CD4-positive, alpha-beta T cell treated with Interleukin-6 for 4 hours (primary cell): ENCODE measurements at places on chromosomes 4 and X.

DNA sequence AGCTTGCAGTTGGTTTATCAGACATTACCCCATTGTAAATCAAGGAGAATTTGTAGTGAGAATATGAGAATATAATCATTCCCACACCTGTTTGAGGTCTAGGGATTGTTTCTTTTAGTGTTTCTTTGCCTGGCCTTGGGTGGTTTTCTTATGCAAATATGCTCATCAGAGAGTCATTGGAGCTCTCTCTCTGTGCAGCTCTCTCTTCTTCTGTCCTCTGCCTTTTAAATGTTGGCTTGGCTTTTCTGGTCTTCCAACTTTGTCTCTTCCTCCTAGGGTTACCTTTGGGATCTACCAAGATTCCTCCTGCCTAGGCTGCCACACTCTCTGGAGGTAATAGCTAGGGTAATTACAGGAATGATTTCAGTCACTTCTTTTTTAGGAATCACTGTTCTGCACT is 102.3 kb upstream of the ARSJ start:
- no peak for DNase-seq

- no peak for DNase-seq
Observed at GRCh38 chr4:76564123-76564915, 129.3 kb downstream of the SHROOM3 start.

DNA sequence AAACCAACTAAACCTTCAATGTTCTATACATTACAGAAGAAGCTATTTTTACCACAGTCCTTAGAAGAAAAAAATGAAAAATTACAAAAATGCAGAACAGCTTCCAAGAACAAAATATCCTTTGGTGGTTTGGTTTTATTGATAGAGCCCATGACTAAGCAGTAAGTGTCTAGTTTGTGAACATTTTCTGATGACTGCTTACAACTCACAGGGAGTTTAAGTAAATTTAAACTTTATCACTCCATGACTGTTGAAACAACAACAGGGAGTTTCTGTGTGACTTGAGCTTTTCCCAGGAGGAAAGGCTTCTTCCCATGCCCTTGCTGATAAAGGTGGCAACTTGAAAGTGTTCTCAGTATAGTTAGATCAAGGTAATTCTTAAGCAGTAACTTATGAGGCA is 2.9 kb downstream of the PF4 start:
- DNase-seq, result no peak

- DNase-seq, result no peak
Observed at GRCh38 chr4:8015512-8015911, 75.9 kb upstream of the AFAP1 start.

- no peak for DNase-seq
Observed at GRCh38 chr4:77169481-77169880, 12.5 kb downstream of the CCNG2 start.

GRCh38 chr4:122687531-122688061 is 44.9 kb upstream of the BBS12 start:
- DNase-seq, result no peak

DNA sequence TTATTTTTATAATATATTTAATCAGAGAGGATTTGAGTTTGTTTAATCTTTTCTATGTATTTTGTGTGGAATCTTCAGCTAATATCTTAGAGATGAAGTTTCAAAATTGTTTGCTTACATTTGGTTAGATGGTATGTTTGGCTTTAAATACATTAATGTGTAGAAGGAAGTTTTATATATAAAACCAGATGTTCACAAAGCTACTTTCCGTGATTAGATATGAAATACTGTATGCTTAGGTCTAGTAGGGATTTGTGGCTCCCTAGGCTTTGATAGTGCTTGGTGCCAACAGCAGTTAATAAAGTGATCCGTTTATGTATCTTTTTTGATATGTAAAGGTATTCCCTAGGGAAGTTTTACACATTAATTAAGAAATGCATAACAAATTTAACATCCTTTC is 223.0 kb downstream of the ARHGAP10 start:
- DNase-seq, result no peak

GRCh38 chrX:11577603-11578002 is 88.1 kb downstream of the ARHGAP6 start:
- no peak for DNase-seq

GRCh38 chr4:56684320-56685050 is 3.4 kb upstream of the HOPX start:
- no peak for DNase-seq

GRCh38 chr4:62199291-62199810 is 999.2 kb downstream of the ADGRL3 start:
- no peak for DNase-seq

DNA sequence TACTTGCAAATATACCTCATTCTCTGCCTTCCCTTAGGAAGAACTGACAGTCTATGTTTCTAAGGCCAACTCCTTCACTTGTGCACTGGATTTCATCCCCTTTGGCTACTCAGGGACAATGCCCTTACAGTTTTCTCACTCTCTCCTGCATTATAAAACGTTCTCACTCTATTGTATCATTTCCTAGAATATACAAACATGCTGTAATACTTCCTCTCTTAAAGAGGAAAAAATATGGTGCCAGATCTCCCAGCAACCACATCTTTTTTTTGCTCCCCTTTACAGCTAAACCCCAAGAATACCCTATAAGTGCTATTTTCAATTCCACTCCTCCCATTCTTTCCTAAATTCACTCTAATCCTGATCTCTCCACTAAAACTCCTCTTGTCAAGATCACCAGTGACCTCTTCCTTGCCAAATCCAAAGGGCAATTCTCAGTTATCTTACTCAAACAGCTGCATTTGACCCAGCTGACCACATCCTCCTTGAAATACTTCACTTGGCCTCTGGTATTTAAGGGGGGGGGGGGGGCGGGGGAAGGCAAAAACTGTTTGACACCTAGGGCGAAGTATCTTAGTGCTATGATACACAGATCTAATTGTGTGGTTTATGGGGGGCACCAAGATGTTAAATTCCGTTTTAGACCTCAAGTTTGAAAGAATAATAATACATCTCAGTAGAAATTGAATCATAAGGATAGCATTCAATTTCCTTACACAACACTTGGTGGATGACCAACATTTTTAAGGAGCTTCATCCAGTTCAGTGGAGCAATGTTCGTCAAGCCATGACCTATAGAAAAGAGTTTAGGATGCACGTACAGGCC is 1.6 kb downstream of the RCHY1 start:
- DNase-seq, result no peak

DNA sequence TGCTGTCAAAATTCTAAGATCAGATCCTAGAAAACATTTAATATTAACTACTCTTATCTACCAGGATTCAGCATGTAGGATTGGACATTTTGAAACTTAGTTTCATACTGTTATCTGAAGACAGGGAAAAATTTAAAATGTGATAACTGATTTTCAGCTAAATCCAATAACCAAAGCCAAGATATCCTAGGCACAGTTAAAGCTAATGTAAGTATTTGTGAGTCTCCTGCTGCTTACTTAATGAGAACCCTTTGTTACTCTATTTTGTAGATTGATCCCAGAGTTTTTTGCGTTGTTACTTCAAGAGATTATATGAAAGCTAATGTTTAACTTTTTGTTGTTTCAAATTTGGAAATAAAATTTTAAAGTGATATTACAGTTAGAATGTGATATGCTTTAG is 2.0 kb downstream of the CPE start:
- DNase-seq, result no peak

DNA sequence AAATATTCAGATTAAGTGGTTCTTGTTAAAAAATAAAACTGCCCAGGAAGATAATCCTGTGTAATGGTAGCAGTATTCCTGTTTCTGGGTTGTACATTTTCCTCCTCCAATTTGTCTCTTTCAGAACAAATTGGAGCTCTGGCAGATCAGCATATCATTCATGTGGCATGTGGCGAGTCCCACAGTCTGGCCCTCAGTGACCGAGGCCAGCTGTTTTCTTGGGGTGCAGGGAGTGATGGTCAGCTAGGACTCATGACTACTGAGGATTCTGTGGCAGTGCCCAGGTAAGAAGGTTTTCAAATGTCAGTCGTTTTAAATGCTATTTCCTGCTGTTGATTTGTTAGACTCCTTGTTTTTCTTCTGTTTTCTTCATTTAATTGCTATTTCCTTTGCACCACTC is 47.9 kb downstream of the NAP1L5 start:
- no peak for DNase-seq

DNA sequence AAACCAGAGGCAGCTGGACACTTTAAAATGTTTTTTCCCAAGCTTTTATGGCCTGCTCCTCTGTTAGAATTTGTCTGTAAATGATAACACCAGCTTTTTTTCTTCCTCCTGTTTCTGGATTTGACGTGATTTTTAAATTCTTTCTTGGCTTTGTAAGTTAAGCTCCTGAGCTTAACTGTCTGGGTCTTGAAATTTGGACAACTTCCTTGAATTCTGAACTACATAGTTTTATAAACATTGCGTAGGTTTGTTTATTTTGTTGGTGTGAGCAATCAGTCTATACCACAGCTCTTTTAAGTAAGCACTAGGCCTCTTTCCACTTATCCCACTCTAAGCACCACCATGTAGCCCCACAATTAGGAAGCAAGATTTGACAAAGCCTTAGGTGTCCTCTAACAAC is 144.4 kb upstream of the GUCY1A1 start:
- no peak for DNase-seq

DNA sequence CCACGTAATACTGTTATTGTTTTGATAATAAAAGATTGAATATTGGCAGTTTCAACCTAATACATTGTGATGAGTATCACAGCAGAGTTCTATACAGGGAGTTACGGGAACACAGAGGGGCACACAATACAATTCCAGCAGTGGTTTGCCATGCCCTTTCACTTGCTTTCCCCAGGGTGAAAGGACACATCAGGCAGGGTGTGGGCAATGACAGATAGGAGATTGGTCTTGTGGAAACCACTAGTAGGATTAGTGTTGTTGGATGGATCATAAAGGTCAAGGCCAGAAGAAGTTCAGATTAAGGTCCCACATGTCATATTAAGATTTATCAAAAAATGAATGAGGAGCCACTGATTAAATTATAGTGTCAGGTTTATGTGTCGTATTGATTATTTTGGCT is 8.1 kb downstream of the HSD17B11 start:
- DNase-seq, result no peak

- no peak for DNase-seq
Observed at GRCh38 chr4:138835832-138836533, 179.6 kb upstream of the NOCT start.

GRCh38 chr4:2803624-2804448 is 11.0 kb downstream of the SH3BP2 start:
- DNase-seq, result no peak

GRCh38 chr4:17094876-17095210 is 196.4 kb upstream of the LDB2 start:
- DNase-seq, result no peak

DNA sequence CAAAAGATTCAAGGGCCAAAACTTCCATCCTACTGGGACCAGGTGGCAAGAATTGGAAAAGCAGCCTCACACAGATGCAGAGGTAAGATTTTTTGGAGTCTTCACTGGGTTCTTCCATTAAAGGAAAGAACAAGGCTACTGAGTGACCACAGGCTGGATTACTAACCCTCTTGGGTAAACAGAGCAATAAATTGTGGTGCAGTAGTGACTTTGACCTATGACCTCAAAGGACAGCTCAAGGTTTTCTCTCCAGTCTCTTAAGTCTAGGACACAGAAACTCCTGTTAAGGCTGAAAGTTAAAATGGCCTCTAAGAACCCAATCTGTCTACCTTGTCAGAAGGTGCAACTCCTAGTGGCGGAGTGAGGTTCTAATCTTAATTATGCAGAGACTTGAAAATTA is 464.9 kb downstream of the SMARCA1 start:
- DNase-seq, result no peak

DNA sequence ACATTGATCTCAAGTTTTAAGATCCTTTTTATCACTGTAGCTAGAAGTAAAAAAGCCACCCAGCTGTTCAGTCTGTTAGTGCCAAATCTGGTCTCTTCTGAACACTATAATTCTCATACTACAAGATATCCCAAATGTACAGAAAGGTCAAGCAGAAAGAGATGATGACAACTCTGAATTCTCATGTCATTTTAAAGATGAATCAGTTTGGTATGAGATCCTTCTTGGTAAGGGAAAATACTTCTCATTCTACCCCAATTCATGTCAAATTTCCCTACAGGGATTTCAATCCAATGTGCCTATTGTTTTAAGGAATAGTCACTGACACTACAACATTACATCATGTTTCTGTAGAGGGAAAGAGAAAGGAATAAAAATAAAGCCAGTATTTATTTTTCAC is 184.5 kb downstream of the CPEB2 start:
- no peak for DNase-seq

- no peak for DNase-seq
Observed at GRCh38 chr4:151850791-151851213, 90.0 kb upstream of the GATB start.

- no peak for DNase-seq
Observed at GRCh38 chr4:21884615-21885014, 64.0 kb downstream of the KCNIP4 start.

GRCh38 chr4:25069014-25069413 is 38.3 kb upstream of the LGI2 start:
- DNase-seq, result no peak

- DNase-seq, result no peak
Observed at GRCh38 chrX:148459343-148459742, 41.1 kb upstream of the AFF2 start.
